ENCODE measurements at places on chromosomes 7 and 10. TPM values are rescaled to one million over a fixed set of nuclear protein-coding genes. Genes with fewer than 3 reads are reported as not detected.

AZGP1 gene
- total RNA-seq = not detected

SLC29A4 gene
- total RNA-seq = 14.7 TPM

MDFIC gene
- total RNA-seq = 6.1 TPM

WASHC2C gene
- total RNA-seq = 34.6 TPM

SLC37A3 gene
- total RNA-seq = 158 TPM

FAM131B gene
- total RNA-seq = 73.8 TPM

CSGALNACT2 gene
- total RNA-seq = 87.2 TPM

CYP26C1 gene
- total RNA-seq = under 0.01 TPM

EPO gene
- not detected for total RNA-seq

ELAPOR2 gene
- total RNA-seq = 21.6 TPM

MXI1 gene
- 60.3 TPM for total RNA-seq

DNAH11 gene
- 0.82 TPM for total RNA-seq

TMEM26 gene
- total RNA-seq = under 0.01 TPM

CTAGE8 gene
- 0.41 TPM for total RNA-seq

ADAM22 gene
- total RNA-seq = 76.2 TPM

VWDE gene
- 1.2 TPM for total RNA-seq

DNA sequence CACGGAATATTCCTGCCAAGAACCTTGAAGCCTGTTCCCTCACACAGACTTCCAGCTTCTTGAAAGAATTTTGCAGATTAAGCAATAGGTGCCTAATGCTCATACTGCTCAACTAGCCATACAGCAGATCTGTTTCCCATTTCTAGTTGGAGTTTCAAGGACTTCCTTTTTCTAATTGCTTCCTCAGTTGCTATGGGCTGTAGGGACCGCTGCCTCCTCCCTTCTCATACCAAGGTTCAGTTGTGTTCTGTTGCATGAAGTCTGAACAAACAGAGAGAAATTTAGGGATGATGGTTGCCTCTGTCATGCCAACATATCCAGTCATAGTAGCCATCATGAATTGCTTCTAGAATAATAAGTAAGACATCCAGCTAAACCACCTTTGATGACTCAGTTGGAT is 6.8 kb downstream of the ITGA8 start:
- no peak for DNase-seq

- DNase-seq = no peak
Observed at GRCh38 chr10:82358486-82359099, 483.6 kb downstream of the NRG3 start.

DNA sequence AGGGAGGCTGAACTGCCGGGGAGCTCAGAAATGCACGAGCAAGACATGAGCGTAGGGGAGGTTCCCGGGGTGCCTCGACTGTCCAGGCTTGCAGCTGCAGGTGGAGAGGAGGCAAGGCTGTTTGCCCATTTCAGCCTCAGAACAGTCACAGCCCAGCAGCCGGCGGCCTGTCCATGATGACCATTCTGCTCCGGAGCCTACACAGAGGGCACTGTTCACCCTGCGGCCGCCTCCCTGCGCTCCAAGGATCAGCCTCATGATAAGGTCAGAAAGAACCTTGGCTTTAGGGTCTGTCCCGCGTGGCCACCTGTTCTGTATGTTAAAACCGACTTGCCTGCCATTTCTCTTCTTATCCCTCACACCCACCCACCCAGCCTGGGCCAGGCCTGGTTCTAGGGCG is 21.9 kb upstream of the CFAP46 start:
- no peak for DNase-seq

GRCh38 chr10:108616559-108617285 is 1306.6 kb downstream of the XPNPEP1 start:
- no peak for DNase-seq

DNA sequence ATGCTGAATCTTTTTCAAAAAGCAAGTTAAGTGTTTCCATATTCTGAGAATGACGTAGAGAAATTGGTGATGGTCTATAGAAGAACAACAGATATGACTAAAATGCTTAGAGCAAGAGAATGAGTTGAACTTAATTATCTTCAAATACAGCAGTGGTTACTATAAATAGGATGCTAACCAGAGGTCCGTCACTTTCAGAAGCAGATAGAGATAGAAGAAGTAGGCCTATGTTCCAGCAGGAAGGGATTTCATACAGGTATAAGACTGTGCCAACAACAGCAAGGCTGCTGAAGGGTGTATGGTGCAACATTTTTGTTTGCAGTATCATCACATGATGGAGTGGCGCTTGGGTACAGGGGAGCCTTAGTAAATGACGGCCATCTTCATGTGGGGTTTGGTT is 68.6 kb downstream of the HBP1 start:
- DNase-seq = no peak

- DNase-seq = no peak
Observed at GRCh38 chr7:27032839-27033238, 63.0 kb downstream of the HOXA1 start.

DNA sequence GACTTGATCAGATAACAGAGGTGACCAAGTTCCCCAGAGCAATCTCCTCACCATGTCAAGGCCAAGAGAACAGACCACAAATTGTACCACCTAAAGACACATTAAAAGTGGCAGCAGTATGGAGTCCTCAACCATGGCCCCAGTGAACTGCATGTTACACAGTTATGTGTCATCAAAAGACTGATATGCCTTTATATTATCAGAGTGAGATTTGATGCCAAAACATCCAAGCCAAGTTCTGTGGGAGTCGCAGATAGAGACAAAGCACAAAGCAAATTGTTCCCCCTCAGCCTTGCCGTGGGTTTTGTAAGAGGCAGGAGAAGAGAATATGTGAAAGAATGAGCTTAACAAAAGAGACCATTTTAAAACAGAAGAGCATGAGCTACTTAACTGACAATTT is 39.2 kb upstream of the TES start:
- no peak for DNase-seq

DNA sequence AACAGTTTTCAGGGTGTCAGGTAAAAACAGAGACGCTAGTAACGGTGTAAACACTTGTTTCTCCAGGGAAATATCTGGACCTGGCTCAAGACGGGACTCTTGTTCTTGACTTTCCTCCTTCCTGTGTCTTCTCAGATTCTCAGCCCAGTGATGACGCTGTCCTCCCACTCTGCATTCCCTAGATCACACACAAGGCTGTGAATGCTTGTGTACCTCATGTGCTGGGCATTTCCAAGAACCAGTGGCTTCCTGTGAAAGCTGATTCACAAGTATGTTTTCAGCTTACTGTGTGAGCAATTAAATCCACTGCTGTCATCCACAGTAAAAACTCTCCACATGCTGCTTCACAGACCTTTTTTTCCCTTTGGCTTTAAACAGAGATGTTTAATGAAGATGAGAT is 193.8 kb upstream of the DPP6 start:
- DNase-seq = peak; percentile 6

GRCh38 chr7:83486957-83487356 is 162.0 kb downstream of the SEMA3E start:
- DNase-seq = no peak

- no peak for DNase-seq
Observed at GRCh38 chr10:127892743-127893142, at the start of gene CLRN3. TSS of gene CLRN3 (minus strand) at chr10:127892941. CDS start at chr10:127892784, 157 bp downstream.

- no peak for DNase-seq
Observed at GRCh38 chr7:82615527-82615926, 171.9 kb upstream of the CACNA2D1 start.

- no peak for DNase-seq
Observed at GRCh38 chr7:35256256-35257175, 2.6 kb upstream of the TBX20 start.

DNA sequence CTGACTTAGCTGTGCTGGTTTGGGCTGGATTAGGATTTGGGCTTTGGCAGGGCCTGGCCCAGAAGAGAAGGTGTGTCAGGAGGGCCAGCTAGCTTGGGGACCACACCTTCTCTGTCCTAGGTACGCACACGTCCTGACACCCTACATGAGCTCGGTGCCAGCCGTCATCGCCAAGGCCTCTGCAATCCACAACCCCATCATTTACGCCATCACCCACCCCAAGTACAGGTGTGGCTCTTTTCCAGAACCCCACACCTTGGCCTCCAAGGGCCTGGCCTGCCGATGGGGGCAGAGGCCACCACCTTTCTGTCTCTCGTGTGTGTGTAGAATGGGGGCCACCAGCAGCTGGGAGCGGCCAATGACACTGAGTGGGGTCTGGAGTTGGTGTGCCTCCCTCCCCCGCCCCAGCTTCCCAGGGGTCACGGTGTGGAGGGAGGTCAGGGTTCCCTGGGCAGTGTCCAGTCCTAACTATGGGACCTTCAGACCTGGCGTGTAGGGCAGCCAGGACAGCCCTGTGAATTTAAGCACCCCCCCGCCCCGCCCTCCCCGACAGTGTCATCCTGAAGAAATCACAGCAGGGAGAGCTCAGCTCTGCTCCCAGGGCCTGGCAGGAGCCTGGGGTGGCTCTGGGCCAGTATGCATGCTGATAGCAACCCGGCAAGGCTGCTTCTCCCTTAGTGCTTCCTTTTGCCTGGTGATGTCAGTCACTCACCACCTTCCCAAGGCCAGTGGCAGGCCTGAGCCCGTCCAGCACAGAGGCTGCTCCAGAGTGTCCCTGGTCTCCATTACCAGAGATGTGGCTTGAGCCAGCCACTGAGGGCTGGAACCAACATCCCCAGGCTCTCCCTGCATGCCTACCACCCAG is 6.9 kb upstream of the LDB3 start:
- no peak for DNase-seq

- peak; percentile 52 for DNase-seq
Observed at GRCh38 chr10:110501142-110501937, 3.6 kb downstream of the DUSP5 start.

DNA sequence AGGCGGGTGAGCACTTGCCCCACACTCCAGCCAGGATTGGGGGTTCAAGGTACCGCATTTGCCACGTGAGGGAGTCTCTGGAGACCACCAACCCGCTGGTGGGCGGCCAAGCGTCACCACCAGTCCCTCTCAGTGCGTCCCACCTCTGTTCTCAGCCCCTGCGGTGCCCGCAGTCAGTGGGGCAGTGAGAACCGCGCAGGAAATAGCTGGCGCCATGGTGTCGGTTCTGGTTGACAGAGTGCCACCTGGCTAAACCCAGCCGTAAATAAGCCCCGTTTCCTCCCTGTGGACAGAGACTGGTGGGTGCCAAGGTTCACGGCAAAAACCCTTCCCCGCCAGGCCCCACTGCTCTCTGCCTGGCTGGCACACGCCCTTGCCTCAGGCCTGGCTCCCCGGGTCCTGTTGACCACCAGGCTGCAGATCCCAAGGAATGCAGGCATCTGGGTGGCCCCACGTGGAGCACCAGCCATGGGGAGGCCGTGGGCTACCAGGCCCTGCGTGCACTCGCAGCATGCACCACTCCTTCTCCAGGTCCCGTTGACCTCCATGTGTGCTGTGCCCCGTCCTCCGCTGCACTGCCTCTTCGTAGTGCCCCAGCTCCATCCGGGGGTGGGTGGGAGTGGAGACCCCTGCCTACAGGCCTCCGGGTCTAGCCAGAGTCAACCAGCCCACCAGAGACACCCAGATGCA is 140.0 kb downstream of the LHPP start:
- DNase-seq = no peak

DNA sequence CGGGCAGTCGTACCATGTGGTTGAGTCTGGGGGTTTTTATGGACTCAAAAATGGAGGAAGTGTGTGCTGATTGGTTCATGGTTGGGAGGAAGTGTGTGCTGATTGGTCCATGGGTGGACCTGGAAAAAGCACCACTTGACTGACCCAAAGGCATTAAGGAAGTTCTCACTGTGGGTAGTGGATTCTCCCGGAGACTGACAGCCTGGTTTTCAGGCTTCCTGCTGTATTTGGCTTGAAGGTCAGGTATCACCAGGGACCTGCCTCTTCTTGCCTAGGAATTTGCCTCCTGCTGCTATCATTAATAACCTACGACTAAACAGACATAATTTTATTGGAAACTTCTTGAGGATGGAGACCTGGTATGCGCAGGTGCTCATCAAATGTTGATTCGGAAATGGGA is 268.8 kb upstream of the LRGUK start:
- DNase-seq = no peak

GRCh38 chr7:158329686-158330085 is 257.9 kb downstream of the PTPRN2 start:
- no peak for DNase-seq

- no peak for DNase-seq
Observed at GRCh38 chr10:124596116-124596785, 134.6 kb downstream of the LHPP start.

GRCh38 chr10:89055159-89055558 is 64.6 kb downstream of the FAS start:
- no peak for DNase-seq

- no peak for DNase-seq
Observed at GRCh38 chr10:85157206-85157605, 828.8 kb downstream of the CCSER2 start.

GRCh38 chr7:116210345-116211005 is at the start of gene TES:
TSS of gene TES (plus strand) at chr7:116210539. CDS start at chr7:116210708, 169 bp downstream.
- DNase-seq = peak; percentile 41

DNA sequence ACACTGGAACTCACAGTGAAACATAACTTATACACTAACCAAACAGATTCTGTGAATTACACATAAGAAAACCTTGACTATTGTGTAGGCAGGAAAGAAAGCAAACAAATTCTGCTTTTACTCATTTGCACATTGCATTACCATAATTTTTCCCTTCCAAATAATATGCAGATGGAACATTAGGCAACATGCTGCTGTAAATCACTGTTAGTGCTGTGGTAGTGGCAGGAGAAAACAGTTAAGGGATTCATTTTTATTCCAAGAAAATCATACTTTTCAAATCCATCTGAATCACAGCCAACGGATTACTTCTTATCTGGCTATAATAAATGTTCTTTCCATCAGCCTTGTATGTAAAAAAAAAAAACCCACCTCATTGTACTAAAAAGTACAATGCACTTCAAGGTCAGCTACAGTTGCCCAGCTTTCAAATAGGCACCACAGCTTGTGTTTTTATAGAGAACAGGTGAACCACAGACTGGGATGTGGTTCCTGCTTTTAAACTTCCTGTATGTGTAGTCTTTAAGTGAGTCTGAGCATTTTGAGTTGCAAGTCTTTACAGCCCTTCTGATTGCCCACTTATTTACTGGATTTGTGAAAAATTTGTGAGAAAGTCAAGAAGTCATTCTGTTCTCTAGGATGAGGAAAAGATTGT is 590.0 kb upstream of the SEMA3D start:
- DNase-seq = no peak

DNA sequence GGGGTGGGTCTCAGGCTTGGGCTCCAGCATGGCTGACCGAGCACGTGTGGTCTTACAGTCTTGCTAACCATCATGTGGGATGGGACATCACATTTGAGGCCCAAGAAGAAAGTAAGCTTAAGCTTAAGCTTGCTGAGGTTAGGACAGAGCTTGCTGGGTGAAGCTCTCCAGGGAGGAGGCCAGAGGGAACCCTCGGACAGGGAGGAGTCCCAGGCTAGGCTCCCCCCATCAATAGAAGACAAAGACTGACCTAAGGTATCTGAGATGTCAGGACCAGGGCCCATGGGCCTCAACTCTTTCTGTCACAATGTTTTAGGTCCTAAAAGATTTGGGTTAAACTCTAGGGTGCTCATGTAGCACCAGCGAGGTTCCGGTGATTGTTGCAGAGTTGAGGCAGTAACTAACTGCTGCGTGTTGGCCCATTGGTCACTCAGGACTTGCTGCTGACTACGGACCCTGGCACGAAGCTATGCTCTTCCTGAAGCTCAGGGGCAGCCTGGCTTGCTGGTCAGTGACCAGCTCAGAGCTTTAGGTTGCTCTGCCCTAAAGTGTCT is 10.5 kb downstream of the AKR1E2 start:
- DNase-seq = no peak

GRCh38 chr10:60883187-60883586 is 60.8 kb downstream of the RHOBTB1 start:
- DNase-seq = no peak
